ENCODE measurements at places on chromosomes 11 and 22. TPM values are rescaled to one million over a fixed set of nuclear protein-coding genes. Genes with fewer than 3 reads are reported as not detected.

MUC5AC gene
- total RNA-seq, result not detected

SCARF2 gene
- 21.1 TPM for total RNA-seq

TH gene
- total RNA-seq, result not detected

SLC22A6 gene
- total RNA-seq, result not detected

SHISAL1 gene
- total RNA-seq, result 3.3 TPM

TCN1 gene
- not detected for total RNA-seq

THRSP gene
- total RNA-seq, result 9.2 TPM

IL18BP gene
- total RNA-seq, result 13.1 TPM

C22orf31 gene
- not detected for total RNA-seq

KCNJ11 gene
- 3.5 TPM for total RNA-seq

SLC25A18 gene
- 8.4 TPM for total RNA-seq
